ENCODE measurements at places on chromosomes 6 and 20. TPM values are rescaled to one million over a fixed set of nuclear protein-coding genes. Genes with fewer than 3 reads are reported as not detected.

The CGA gene
- not detected for total RNA-seq

The BAG2 gene
- 2.2 TPM for total RNA-seq

DNA sequence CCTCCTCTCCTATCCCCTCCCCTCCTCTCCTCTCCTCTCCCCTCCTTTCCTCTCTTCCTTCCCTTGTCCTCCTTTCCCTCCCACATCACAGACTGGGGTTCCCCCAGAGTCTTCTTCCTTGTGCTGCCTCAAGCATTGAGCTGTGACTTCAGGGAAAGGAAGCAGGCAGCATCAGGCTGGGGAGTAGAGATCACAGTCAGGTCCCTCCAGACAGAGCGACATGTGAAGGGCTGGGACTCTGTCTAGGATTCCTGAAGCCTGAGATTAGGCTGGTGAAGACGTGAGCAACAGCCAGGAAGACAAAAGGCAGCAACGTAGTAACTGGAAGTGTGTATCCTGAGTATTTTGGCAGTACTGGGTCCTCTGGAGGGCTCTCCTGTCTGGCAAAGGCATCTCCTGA, 265.4 kb upstream of the SUPT3H start:
- no peak for DNase-seq

GRCh38 chr6:136744889-136745288, 47.4 kb downstream of the MAP3K5 start:
- no peak for DNase-seq

DNA sequence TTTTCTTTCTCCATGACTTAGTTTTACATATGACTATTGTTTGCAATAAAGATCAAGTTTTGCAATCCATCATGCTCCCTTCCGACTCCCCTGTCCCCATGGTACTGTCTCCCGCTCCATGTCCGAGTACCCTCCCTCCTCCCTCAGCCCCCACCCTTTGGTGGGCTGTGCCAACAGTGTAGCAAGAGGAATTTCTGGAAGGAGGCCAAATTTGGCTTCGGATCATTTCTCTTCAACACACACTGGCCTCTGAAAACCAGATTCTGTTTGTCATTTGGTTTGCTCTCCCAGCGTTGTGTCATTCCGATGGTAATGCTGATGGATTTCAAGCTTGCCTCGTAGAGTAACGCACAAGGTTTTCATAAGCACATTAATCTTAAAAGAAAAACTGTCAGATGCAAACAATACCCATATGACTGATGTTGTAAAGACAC, 22.9 kb upstream of the PAX1 start:
- DNase-seq, result no peak

- no peak for DNase-seq
Measured at GRCh38 chr6:43239054-43239453, 4.2 kb upstream of the TTBK1 start.

DNA sequence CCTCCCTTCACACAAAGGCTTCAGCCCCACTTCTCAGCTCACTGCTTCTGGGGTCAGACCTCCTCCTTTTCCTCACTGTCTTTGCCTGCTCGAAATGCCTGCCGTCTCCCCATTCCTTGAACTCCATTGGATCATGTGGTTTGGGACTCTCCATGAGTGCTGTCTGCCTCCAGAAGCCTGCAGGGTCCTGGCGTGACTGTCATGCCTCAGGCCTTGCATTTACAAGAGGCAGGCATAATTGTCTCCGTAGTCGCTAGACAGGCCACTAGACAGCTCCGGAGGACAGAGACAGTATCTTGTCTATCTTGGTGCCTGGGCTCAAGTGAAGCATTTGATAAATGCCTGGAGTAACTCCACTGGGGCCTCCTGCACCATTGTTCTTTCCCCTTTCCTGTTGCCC, 15.3 kb downstream of the PNLDC1 start:
- no peak for DNase-seq

GRCh38 chr20:362271-363254, 15.7 kb downstream of the NRSN2 start:
- DNase-seq, result peak; percentile 85

- DNase-seq, result no peak
Measured at GRCh38 chr6:134249239-134249758, 68.6 kb downstream of the SGK1 start.

- no peak for DNase-seq
Measured at GRCh38 chr6:113668641-113669408, 188.3 kb upstream of the MARCKS start.

DNA sequence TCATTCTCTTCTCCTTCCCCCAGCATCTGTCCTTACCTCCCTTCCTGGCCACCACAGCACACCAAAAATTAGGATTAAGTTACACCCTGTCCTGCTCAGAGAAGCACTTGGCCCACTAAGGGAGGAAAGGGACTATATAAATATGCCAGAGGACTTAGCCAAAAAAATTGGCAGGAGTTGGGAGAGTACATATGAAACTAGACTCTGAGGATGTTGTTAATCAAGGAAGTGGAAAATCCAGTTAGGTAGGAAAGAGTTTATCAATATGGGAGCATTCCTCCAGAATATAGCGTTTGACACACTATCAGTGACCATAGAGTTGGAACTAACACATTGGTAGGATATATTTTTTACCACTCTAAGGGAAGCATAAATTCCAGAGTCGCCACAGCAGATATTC, 57.3 kb upstream of the TSHZ2 start:
- DNase-seq, result no peak

DNA sequence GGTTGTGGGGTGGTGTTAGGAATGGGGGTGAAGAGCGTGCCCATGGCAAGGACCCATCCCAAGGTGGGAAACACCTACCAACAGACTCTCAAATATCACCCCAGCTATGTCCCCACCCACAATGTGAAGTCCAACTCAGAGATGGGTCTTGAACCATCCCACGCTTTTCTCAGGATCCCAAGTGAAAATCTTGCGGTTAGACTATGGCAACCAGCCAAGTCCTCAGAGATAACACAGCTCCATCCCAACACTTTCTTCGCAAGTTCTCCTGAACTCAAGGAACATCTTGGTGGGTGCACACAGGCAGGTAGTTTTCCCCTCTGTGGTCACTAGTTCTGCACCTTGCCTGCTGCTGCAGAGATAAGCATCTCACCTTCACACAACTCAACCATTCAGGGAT, 116.0 kb downstream of the CDC5L start:
- no peak for DNase-seq

- DNase-seq, result no peak
Measured at GRCh38 chr6:7652957-7653356, 63.0 kb downstream of the SNRNP48 start.

DNA sequence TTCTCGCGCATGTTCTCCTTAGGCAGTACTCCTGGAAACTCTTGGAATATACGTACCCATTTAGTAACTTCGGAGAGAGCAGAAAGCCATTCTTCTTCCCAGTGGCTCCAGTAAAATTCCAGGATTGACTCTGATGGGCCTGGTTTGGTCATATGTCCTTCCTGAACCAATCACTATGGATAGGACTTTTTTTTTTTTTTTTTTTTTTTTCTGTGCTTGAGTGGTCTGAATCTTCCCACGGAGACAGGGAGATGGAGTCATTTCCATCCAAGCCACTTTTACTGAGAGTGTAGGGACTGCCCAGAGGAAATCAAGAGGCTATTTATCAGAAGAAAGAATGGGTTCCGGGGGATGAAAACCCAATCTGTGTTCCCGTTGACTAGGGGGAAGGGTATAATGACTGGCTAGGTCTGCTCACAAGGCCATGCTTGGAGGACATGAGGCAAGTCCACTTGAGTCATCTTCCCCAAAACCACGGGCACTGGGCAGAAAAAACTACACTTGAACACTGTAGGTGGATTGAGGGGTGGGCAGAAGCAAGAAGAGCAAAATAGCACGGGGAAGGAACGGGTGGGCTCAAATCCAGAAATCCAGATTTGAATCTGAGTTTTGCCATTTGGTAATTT, 35.4 kb upstream of the MRPS18A start:
- DNase-seq, result no peak

DNA sequence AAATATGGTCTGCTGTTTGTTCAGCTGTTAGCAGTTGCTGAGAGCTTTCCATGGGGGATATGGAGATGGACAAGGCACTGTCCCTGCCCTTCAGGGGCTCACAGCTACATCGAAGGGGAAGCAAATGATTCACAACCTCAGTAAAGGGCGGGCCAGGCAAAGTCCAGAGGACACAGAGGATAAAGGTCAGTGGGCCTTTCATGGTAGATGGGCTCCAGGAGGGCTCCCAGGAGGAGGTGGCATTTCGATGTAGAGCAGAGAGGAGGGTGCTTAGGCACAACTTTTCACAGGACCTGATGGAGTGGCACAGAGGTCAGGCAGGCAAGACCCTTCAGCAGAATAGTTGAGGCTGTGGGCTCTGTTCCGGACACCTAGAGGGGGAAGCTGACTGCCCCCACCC, 15.2 kb upstream of the MLN start:
- no peak for DNase-seq

DNA sequence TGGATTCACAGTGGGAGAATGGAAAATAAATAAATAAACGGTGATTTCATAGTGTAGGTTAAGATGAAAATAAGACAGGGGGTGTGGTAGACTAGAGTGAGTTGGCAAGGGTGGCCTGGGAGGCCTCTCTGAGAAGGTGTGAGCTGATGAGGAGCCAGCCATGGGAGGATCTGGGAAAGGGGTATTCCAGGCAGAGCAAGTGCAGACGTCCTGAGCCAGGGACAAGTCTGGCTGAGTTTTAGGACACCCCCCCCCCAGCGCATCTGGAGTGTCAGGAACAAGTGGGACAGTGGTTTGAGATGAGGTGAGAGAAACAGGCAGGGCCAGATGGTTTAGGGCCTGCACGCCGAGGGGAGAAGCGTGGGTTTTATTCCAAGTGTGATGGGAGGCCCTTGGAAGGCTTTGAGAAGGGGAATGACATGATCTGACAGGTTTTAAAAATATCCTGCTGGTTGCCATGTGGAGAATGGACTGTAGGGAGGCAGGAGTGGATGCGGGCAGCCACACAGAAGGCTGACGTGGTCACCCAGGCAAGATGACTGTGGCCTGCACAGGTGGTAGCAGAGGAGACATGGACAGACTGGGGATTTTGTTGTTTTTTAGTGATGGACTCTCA, 21.1 kb upstream of the CCM2L start:
- no peak for DNase-seq

GRCh38 chr6:31587791-31588777, 2.0 kb downstream of the LST1 start:
- no peak for DNase-seq

DNA sequence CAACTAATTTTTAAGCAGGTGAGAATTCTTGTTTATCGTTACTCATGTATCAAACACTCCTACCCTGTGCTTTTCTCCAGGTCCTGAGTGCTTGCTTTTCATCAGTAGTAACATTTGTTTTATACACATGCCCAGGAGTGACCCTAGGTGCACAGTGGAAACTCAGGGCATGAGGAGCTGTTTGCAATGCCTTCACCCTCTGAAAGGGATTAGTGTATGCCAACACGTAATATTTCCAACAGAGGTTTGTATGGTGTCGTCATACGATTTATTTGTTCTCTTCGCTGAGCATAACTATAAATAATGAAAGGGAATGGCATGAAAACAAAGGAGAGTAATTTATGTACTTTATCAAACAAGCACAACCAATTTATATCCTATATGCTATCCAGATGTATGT, 537.4 kb upstream of the MMS22L start:
- DNase-seq, result no peak
